Uterus (tissue), 4 donors: ENCODE measurements at places on chromosomes 6 and 20. TPM values are rescaled to one million over a fixed set of nuclear protein-coding genes. Genes with fewer than 3 reads are reported as not detected.

SOX18 gene
- 16.7 TPM for total RNA-seq

MAN1A1 gene
- total RNA-seq, result 99.0 TPM

FABP7 gene
- total RNA-seq, result 0.76 TPM

GPR6 gene
- total RNA-seq, result not detected

OTOR gene
- not detected for total RNA-seq

RPS18 gene
- 5,361 TPM for total RNA-seq

GOPC gene
- total RNA-seq, result 94.7 TPM

KIAA0408 gene
- total RNA-seq, result 31.2 TPM

SLC24A3 gene
- 38.9 TPM for total RNA-seq

HELZ2 gene
- 3.5 TPM for total RNA-seq

ADGRB3 gene
- 8.7 TPM for total RNA-seq

CD109 gene
- 43.0 TPM for total RNA-seq

BMP6 gene
- total RNA-seq, result 8.5 TPM

LINC00237 gene
- total RNA-seq, result not detected

CALHM5 gene
- 2.2 TPM for total RNA-seq

BFSP1 gene
- total RNA-seq, result 3.3 TPM

MYH7B gene
- 0.51 TPM for total RNA-seq

PLCB4 gene
- 19.9 TPM for total RNA-seq

HUS1B gene
- total RNA-seq, result 1.5 TPM

C6orf58 gene
- total RNA-seq, result not detected
